Prostate gland (tissue), 2 donors: ENCODE measurements at places on chromosomes 1 and 21. TPM values are rescaled to one million over a fixed set of nuclear protein-coding genes. Genes with fewer than 3 reads are reported as not detected.

Gene PPOX
- 42.6 TPM for total RNA-seq

Gene ENAH
- total RNA-seq, result 93.6 TPM

DNA sequence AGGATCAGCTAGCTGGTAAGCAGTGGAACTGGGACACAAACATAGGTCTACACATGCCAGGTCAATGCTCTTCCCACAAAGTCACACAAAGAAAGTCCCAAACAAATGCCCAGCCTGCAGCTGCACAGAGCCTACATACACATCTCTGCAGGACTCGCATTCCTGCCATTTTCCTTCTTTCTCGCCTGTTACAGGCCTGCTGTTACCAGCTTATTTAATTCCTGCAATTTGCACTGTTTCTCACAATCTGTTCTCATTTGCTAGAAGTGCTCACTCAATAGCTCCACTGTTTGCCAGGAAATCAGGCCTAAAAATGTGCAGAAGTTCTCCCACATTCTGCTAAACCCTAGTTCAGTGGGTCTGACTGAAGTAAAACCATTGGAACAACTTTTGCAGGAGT, 362.6 kb upstream of the C1orf87 start:
- H3K27ac ChIP-seq, result no peak overlapping the region
- no peaks in the 10 kb centered on the region for H3K36me3 ChIP-seq
- DNase-seq, result no peak
- H3K4me1 ChIP-seq, result no peaks in the 10 kb centered on the region
- H3K4me3 ChIP-seq, result no peak overlapping the region

GRCh38 chr1:226111098-226111882, 48.8 kb downstream of the H3-3A start:
- H3K36me3 ChIP-seq, result no peaks in the 10 kb centered on the region
- H3K4me1 ChIP-seq, result peaks cover 7% of the 10 kb centered on the region
- H3K27ac ChIP-seq, result peak overlapping the region; percentile 99

DNA sequence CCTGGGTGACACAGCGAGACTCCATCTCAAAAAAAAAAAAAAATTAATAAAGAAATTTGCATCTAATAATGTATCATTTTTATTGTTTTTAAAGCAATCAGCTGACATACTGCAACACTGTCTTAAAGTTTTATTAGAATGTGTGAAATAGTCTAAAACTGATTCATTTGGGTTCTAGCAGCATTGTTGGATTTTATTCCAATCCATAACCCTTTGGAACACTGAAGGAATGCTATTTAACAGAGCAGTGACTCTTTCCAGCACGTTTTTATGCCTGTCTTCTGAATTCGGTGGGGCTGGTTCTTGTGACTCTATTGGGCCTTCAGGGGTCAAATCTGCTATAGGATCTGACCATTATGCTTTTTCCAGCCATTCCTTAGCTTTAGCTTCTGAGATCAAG, 18.2 kb upstream of the FMO4 start:
- no peak overlapping the region for H3K4me3 ChIP-seq
- H3K4me1 ChIP-seq, result no peaks in the 10 kb centered on the region
- no peaks in the 10 kb centered on the region for H3K36me3 ChIP-seq
- no peaks in the 10 kb centered on the region for H3K27me3 ChIP-seq
- no peak overlapping the region for H3K27ac ChIP-seq
- DNase-seq, result no peak

GRCh38 chr21:8998946-8999681, 1522.3 kb upstream of the TPTE start:
- no peak for DNase-seq
- no peaks in the 10 kb centered on the region for H3K36me3 ChIP-seq
- H3K4me3 ChIP-seq, result no peak overlapping the region
- no peaks in the 10 kb centered on the region for H3K4me1 ChIP-seq

Gene OR14A2
- total RNA-seq, result not detected

Gene LRRC47
- total RNA-seq, result 53.8 TPM

GRCh38 chr1:89759036-89759435, 61.8 kb upstream of the LRRC8D start:
- H3K27ac ChIP-seq, result no peak overlapping the region
- H3K4me3 ChIP-seq, result no peak overlapping the region
- no peak for DNase-seq
- no peaks in the 10 kb centered on the region for H3K27me3 ChIP-seq

Gene GPR153
- 7.6 TPM for total RNA-seq

DNA sequence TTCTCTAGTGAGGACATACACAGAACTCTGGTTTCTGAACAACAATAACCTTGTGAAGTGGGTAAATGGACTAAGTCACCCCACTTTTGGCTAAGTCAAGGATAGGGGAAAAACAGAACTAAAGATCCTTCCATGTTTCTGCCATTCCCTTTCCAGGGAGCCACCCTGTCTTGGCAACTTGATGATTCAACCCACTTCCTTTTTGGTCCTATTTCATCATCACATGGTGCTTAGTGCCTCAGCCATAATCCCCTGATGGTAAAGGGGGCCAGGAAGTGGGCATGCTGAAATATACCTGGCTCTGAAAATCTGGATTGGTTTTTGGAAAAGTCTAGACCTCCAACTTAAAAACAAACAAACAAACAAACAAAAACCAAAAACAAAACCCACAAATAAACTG, 206.4 kb upstream of the FOXD3 start:
- DNase-seq, result no peak
- H3K4me3 ChIP-seq, result no peak overlapping the region
- no peaks in the 10 kb centered on the region for H3K4me1 ChIP-seq
- no peak overlapping the region for H3K27ac ChIP-seq
- no peaks in the 10 kb centered on the region for H3K27me3 ChIP-seq
- H3K36me3 ChIP-seq, result no peaks in the 10 kb centered on the region
